Upper lobe of left lung (tissue), 6 donors: ENCODE measurements at places on chromosomes 11 and 22. TPM values are rescaled to one million over a fixed set of nuclear protein-coding genes. Genes with fewer than 3 reads are reported as not detected.
A peak's percentile ranks its signal among the peaks of the same experiment; 100 is the strongest.

RFPL3 gene
- total RNA-seq: not detected

BARX2 gene
- not detected for total RNA-seq

DNA sequence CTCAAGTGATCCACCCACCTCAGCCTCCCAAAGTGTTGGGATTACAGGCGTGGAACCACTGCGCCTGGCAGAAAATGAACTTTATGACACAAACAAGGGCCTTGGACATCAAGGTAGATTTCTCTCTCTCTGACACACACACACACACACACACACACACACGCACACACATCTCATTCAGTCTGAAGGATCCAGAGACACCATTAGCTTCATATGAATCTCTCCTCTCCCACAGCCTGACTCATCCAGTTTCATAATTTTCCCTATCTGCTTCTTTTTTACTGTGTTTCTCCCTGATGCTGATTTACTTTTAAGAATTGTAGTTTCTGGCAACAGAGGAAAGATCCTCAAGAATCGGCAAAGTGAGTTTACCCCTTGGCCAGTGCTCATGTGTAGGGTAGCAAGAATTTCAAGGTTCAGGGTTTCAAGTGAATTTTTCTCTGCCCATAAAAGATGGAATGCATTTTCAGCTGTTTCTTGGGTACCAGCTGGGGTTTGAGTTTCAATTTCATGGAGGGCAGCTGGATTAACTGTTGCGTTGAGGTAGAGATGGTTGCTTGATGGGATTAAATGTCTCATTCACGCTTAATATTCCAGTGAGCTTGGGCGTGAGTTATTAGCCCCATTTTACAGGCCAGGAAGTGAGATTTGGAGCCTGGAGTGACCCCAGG, 3.5 kb downstream of the MYO18B start:
- no peaks in the 10 kb centered on the region for H3K36me3 ChIP-seq
- H3K4me1 ChIP-seq: no peaks in the 10 kb centered on the region
- no peak overlapping the region for H3K4me3 ChIP-seq

DNA sequence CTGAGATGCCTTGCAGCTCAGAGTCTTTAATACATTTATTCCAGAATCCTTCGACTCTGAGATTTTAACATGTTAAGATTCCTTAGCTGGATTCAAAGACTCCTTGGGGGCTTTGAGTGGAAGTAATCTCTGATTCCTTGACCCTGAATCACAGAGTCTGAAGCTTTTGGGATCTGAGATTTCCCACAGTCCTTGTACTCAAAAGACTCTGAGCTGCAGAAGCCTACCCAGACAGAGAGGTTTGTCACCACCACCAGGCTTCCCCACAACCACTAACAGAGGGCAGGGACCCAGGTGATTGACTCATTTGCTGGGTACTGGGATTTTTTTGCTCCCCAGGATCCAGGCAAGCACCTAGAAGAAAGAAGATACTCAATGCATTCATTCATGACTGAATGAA, 1.4 kb upstream of the SERPINH1 start:
- no peak for DNase-seq
- H3K4me1 ChIP-seq: peaks cover 78% of the 10 kb centered on the region
- H3K27ac ChIP-seq: peak overlapping the region; percentile 98
- no peaks in the 10 kb centered on the region for H3K27me3 ChIP-seq
- no peaks in the 10 kb centered on the region for H3K36me3 ChIP-seq

GRCh38 chr11:586376-587316, 10.4 kb downstream of the PHRF1 start:
- peak; percentile 77 for DNase-seq
- peaks cover 55% of the 10 kb centered on the region for H3K36me3 ChIP-seq
- H3K27ac ChIP-seq: no peak overlapping the region
- H3K4me1 ChIP-seq: no peaks in the 10 kb centered on the region
- no peak overlapping the region for H3K4me3 ChIP-seq
- H3K27me3 ChIP-seq: no peaks in the 10 kb centered on the region

- H3K27ac ChIP-seq: no peak overlapping the region
- H3K4me1 ChIP-seq: no peaks in the 10 kb centered on the region
- no peaks in the 10 kb centered on the region for H3K36me3 ChIP-seq
- no peaks in the 10 kb centered on the region for H3K27me3 ChIP-seq
Observed at GRCh38 chr11:26286472-26287066, 45.4 kb upstream of the ANO3 start.
